NK-92 treated with Interleukin-12 subunit alpha and Interleukin-12 subunit beta, amount 100 ng/mL, for 24 hours (cell line): ENCODE measurements at places on chromosomes 12 and 14.

DNA sequence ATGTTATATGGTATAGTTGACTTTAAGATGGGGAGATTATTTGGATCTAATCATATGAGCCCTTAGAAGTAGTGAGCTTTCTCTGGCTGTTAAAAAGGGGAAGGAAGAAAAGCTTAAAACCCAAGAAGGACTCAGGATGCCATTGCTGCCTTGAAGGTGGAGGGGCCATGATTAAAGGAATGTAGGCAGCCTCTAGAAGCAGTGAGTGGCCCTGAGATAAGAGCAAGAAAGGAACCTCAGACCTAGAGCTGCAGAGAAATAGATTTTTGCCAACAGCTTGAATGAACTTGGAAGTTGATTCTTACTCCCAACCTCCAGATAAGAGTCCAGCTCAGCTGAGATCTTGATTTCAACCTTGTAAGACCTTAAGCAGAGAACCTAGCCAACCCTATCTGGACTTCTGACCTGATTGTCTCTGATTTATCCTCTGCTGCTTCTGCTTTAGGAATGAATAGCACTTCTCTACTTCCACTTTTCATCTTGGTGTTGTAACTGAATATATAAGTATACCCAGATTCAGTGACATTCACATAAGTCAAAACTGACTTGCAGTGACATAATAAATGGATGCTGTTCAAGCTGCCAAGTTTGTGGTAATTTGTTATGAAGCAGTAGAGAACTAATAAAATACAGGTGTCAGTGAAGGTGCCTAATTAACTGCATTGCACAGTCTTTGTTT is 33.5 kb downstream of the RAD51B start:
- DNase-seq = no peak

GRCh38 chr12:96249196-96250118 is 55.3 kb downstream of the ELK3 start:
- no peak for DNase-seq

GRCh38 chr14:90531497-90531896 is 134.7 kb downstream of the CALM1 start:
- DNase-seq = no peak

GRCh38 chr14:89983375-89983774 is 27.6 kb downstream of the TDP1 start:
- DNase-seq = no peak

- no peak for DNase-seq
Measured at GRCh38 chr12:3123729-3124128, 46.5 kb downstream of the TSPAN9 start.

DNA sequence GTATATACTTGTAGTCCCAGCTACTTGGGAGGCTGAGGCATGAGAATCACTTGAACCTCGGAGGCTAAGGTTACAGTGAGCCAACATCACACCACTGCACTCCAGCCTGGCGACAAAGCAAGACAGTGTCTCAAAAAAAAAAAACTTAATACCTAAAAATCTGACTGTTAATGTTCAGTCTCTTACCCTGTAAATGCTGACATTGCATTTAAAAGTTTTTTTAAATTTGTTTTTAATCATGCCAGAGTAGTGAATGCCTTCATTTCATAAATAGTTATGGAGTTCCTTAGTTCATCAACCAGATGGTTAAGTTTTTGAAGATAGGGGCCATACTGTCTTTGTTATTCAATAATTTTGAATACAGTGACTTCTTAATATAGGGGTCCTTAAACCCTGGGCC is 21.2 kb downstream of the CAND1 start:
- no peak for DNase-seq

DNA sequence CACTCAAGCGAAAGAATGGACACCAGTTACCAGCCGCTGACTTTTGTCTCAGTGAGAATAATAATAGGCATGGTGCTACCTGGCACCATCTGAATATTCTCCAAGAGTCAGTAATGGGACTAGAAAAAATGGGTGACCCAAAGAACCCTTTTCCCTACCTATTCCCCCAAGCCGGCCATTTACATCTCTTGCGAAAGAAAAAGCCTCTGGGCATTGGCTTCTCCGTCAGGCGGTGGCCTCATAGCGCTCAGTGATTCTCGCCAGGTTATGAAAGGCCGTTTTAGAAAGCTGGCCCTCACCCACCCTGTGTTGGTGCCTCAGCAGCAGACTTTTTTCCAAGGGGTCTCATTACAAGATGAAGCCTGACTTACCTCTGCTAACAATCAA is 523 bp upstream of the SLC6A15 start:
- no peak for DNase-seq

DNA sequence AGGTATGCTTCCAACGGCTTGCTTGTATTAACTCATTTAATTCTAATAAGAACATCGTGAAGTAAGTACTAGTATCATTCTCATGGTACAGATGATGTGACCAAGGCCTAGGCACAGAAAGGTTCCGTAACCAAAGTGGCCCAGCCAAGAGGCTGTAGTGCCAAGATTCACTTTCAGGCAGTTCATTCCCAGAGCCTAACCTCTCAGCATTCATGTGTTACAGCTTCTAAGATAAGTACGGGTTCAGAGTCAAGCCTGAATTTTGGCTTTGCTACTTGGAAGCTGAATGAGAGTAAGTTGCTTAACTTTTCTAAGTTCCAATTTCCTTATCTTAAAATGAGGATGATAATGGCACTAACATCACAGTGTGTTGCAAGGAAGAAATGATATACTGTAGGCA is 379.9 kb downstream of the AEBP2 start:
- DNase-seq = no peak

DNA sequence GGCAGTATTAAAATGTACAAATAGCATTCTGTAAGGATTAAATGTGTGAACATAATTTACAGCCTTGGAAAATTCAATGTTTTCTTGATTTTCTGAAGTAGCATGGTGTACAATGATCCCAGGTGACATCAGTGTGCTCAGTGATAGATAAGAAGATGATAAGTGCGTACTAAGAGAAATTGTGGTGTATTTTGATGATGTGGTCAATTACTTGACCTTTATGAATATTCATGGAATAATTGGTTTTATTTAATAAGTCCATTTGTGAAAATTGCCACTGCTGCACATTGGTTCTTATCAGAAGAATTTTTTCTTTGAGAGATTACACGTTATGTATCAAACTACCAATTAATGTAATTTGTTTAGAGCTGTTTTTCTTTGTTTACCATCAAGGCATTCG is 128.8 kb downstream of the FOXG1 start:
- DNase-seq = no peak

- DNase-seq = no peak
Measured at GRCh38 chr12:114447274-114447716, 41.4 kb upstream of the TBX5 start.

DNA sequence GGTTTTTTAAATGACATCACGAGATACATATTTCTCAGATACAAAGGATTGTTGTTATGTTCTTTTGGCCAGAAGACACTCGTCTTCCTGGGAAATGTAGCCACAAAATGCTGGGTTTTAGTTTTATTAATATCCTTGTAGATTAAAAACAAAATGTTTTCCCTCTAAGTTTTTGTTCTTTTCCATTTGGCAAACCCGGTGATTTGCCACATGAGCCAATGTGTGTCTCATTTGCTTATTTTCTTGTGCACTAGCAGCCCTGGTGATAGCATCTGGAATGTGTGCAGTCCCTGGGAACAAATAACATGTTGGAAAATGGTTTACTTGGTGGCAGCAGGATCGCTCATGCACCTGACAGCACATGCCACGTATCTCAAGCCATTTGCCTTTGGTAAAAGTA is 61.0 kb downstream of the HMGA2 start:
- DNase-seq = no peak

DNA sequence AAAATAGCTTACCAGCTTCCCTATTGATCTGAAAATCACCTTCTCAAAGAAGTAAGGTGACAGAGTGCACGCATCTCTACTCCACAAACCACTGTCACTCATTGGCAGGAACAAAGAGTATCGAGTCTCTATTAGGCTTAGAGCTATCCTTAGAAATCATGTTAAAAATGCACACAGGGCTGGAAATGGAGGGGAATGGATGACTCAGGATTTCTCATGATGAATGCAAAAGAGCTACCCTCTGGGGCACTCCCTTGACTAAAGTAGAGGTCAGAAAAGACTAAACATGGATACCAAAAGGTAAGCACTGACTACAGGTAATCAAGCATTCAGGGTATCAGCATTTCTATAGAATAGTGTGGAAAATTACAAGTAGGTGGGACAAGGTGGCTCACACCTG is 96.1 kb upstream of the ANO4 start:
- no peak for DNase-seq

- no peak for DNase-seq
Measured at GRCh38 chr12:5201554-5202218, 158.0 kb downstream of the KCNA5 start.

GRCh38 chr12:10196210-10196609 is 16.5 kb upstream of the GABARAPL1 start:
- DNase-seq = peak; percentile 15

DNA sequence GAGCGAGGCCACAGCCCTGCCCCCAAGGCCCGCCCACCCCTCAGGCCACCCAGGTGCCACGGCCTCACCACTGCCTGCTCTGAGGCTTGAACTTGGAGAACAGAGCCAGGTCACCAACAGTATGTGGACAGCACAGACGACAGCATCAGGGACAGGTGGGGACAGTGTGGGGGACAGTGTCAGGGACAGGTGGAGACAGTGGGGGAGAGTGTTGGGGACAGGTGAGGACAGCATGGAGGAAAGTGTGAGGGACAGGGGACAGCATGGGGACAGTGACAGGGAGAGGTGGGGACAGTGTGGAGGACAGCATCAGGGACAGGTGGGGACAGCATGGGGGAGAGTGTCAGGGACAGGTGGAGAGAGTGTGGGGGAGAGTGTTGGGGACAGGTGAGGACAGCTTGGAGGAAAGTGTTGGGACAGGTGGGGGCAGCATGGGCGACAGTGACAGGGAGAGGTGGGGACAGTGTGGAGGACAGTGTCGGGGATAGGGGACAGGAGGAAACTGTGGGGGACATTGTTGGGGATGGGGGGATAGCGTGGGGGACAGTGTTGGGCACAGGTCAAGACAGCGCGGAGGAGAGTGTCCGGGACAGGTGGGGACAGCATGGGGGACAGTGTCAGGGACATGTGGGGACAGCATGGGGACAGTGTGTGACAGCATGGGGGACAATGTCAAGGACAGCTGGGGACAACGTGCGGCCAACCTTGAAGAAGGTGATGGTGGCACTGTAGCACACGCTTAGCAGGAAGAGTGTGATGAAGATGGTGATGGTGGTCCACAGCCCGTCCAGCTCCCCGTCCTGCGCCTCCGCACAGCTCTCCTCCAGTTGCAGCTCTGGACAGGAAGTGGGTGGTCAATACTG is 114.9 kb downstream of the TMEM121 start:
- DNase-seq = no peak

DNA sequence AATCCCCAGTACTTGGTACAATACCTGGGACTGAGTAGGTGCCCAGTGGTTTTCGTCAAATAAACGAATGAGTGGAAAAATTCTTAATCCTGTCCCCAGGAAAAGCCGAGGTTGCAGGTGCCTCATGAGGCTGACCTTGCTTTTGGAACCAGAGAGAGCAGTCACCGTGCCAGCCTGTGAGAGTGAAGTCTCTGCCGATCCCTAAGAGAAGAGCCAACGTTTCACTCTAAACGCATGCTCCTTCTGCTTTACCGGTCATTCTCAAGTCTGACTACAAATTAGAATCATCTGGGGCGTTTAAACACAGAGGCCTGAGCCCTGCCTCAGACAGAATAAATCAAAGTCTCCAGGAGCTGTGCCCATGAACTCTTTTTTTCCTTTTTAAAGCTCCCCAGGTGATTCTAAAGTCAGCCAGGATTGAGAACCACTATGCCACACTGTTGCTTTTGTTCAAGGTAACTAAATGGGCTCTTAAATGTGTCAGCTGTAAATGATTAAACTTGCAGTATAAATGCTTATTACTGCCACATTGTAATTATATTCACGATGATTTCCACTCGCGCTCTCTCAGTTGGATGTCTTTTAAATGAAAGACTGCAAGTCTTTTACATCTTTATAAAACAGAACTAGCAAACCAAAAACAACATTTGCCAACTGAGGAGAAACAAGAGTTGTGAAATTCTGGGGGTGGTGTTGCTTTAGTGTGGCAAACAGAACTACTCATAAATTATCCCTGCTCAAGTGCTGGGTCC is 26.9 kb downstream of the TCP11L2 start:
- no peak for DNase-seq

DNA sequence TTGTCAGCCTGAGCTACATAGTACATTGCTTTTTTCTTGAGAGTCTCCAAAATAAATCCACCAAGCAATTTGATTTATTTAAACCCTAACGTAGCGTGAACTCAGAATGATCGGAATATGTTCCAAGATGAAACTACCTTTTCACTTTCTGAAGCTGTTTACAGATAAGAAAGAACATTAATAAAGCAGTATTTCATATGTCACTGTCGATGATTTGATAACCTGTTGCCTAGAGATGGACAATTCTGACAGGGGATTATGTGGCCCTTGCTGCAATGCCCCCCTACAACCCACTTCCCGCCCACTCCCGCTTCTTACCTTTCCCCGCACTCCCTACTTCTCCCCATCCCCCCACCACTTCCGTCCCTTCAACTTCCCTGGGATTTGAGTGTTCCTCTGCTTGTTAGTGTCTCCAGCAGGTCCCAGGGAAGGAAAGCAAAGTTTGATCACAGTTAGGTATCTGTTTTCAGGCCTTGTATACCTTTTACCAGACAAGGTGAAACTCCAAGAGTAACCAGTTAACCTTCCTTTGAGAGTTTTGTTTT is 229.2 kb upstream of the HMGA2 start:
- DNase-seq = no peak

GRCh38 chr12:112309797-112310196 is 72.4 kb downstream of the HECTD4 start:
- no peak for DNase-seq
